Heart left ventricle (tissue), 16 donors: ENCODE measurements at places on chromosomes 13 and 19. TPM values are rescaled to one million over a fixed set of nuclear protein-coding genes. Genes with fewer than 3 reads are reported as not detected.
A peak's percentile ranks its signal among the peaks of the same experiment; 100 is the strongest.

GRCh38 chr13:95301183-95301967, at the start of gene ABCC4:
ABCC4 (minus strand) TSS chr13:95301451; CDS start chr13:95301314, 137 bp downstream.
- peak; percentile 81 for DNase-seq

- no peak for DNase-seq
These were observed 17.2 kb upstream of the RNF17 start for GRCh38 chr13:24746618-24747247.

DNA sequence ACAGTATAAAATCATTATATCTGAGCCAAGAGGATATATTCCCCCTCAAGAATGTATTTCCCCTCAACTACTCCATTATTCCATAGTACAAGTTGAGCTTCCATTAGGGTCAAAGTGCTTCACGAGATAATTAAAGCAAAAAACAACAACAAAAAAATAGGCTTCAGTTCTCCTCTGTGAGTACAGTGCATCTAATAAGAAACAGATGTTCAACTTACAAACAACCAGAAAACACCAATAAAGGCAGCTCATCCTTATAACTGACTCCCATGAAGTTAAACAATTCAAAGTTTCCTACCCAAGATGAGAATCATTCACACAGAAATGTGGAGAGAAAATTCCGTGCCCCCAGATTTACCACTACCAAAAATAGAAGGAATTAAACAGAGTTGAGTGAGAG, 854.4 kb downstream of the PCDH9 start:
- no peak for DNase-seq

DNA sequence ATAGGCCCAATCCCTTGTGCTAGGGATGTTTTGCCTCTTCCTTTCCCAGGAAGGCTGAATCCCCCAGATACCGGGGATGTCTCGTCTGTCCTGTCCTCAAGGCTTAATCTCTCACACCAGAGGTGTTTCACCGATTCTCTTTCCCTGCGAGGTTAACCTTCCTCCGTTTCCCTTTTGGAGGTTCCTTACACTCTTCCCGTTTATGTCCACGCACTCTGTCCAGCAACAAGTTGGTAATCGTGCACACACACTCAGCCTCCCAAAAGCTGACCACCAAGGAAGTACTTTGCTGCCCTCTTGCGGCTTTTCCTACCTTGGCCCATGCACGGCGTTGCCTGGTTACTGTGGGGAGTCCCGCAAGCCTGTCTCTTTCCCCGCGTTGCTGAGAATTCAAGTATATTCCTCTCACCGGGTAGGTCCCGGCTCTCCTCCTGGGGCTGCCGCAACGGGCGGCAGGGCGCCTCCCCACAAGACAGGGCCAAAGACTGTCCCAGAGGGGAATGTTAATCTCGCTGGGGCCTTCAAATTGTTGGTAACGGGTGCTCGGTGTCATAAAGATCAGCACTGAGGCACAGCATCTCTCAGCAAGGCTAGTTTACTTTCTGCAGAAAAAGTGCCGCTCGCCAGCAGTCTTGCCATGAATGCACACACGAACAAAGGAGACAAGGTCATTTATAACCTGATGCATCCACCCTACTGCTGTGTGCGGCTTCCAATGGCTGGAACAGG, 36.7 kb upstream of the CD177 start:
- no peak for DNase-seq

GRCh38 chr13:80571346-80572307, 230.7 kb upstream of the SPRY2 start:
- peak; percentile 30 for DNase-seq

GRCh38 chr13:26621731-26622401, 64.4 kb downstream of the WASF3 start:
- no peak for DNase-seq

DNA sequence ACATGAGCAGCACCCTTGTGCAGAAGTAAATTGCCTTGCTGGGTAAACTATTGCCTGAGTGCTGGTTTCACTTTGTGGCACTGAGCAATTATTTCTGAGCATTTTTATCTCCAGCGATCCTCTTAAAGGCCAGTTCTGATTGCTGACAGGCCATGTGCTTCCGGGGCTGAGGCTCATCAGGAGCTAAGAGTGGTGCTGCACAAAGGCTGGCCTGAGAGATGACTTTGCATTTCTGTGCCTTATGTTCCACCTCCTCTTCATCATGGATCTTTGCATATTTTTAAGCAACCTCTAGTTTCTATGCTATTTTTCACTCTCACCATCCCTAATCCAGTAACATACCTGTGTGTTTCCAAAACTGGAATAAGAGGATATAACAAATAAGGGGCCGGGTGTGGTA, 17.6 kb upstream of the COG6 start:
- DNase-seq = no peak

GRCh38 chr13:83378908-83379307, 503.4 kb downstream of the SLITRK1 start:
- DNase-seq = no peak

DNA sequence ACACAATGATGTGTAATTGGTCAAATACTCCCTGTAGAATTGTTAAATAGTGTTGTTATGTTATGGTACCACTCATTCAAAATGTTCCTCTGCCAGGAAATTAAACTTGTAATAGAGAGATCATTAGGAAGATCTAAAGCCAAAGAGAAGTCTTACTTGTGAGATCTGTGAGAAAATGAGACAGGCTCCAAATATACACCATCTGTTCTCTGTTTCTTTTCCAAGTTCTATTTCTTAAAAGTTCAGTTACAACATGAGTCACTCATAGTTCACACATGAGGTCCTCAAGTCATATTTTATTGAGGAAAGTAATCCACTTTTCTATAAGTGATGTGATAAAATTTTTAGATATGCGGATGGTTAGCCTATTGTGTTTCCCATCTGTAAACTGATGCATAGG, 1038.1 kb upstream of the PRR20A start:
- DNase-seq = no peak

DNA sequence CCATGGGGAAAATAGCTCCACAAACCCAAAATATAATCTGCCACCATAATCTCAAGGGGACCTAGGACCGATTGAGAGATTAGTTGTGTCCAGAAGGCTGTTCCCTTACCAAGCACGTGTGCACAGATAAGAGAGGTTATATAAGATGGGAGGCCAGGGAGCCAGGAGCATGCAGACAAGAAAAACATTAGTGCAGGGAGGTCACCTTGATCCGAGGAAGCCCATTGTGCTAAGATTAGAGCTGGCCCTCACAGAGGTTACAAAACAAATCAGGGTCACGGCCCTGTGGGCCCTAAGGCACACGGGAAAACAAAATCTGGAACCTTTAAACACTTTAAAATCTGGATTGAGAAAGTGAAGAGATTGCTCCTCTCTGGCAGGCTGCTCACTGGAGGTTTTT, 37.7 kb downstream of the RGCC start:
- no peak for DNase-seq

HPN gene
- 2.5 TPM for total RNA-seq

VSTM1 gene
- not detected for total RNA-seq

WDR87 gene
- not detected for total RNA-seq

HIPK4 gene
- not detected for total RNA-seq

NLRP7 gene
- not detected for total RNA-seq

TUBB4A gene
- 1.6 TPM for total RNA-seq

KANK2 gene
- total RNA-seq = 294 TPM
